ENCODE measurements at places on chromosomes 13 and 19.

- DNase-seq, result peak; percentile 38
Observed at GRCh38 chr13:73870036-73870741, 264.0 kb downstream of the KLF12 start.

- DNase-seq, result no peak
Observed at GRCh38 chr19:55270172-55270942, 9.6 kb downstream of the HSPBP1 start.

DNA sequence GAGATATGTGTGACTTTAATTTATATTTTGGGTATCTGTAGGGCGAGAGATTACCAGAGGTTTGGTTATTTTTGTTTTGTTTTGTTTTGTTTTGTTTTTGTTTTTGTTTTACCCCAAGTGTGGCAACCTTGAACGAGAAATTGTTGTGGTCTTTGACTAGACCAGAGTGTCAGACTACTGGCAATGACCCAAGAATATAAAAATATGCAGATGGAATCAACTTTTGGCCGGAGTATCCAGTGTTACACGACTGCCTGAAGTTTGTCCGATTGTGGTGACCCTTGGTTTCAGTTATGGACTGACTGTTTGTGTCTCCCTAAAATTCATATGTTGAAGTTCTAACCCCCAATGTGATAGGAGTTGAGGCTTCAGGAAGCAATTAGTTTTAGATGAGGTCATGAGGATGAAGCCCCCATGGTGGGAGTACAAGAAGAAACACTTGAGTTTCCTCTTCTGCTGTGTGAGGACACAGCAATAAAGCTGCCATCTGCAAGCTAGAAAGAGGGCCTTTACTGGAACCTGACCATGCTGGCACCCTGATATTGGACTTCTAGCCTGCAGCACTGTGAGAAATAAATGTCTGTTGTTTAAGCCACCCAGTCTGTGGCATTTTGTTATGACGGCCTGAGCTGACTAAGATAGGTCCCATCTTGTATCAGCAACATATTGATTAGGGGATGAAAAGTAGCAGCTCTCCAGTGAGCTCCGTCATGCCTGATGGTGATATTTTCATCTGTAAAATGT is 261.7 kb downstream of the MTUS2 start:
- no peak for DNase-seq

- DNase-seq, result peak; percentile 47
Observed at GRCh38 chr13:22357132-22357531, 686.3 kb downstream of the FGF9 start.

DNA sequence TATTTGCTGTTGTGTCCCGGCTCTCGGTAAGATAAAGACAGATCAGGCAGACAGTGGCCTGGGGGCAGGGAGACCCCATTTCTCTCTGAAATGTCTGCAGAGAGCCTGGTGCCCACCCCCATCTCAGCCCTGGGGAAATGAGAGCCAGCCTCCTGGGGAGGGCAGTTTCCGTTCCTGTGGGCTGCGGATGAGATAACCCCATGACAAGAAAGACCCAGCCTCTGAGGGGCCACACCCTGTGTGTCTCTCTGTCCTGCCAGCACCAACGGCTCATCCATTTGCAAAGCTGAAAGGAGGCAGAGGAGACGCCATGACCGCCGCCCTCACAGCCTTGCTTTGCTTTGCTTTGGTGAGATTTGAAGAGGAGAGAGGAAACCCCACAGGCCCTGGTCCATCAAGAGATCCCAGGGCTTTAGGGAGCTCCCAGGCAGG is 28.1 kb upstream of the KIR3DL3 start:
- DNase-seq, result no peak

GRCh38 chr13:43816401-43816889 is 29.7 kb upstream of the ENOX1 start:
- no peak for DNase-seq

DNA sequence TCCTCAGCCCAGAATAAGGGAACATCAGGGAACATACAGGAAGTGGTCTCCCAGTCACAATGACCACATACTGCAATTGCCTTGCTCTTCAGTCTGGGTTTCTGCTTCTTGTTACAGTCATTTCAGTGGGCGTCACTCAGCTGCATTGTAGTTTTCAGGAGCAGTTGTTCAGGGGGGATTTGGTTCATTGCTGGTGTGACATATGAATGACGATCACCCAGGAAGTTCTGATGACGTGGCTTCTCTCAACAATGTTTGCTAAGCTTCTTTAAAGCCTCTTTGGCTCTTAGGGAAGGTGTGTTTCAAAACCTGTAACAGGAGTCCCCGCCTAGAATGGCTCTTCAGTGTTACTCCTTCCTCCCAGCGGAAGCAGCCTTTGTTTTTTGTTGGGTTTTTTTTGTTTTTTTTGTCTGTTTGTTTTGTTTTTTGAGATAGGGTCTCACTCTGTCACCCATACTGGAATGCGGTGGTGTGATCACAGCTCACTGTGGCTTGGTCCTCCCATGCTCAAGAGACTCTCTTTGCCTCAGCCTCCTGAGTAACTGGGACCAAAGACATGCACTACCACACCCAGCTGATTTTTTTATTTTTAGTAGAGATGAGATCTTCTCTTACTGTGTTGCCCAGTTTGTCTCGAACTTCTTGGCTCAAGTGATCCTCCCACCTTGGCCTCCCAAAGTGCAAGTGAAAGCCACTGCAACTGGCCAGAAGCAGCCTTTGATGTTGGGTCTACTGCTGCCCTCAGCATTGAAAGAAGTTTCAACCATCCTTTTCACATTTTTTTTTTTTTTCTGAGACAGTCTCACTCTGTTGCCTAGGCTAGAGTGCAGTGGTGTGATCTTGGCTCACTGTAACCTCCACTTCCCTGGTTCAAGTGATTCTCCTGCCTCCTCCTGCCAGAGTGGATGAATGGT is 1.4 kb upstream of the SCEL start:
- DNase-seq, result peak; percentile 51

GRCh38 chr13:80312967-80313366 is 28.0 kb downstream of the SPRY2 start:
- DNase-seq, result peak; percentile 28

DNA sequence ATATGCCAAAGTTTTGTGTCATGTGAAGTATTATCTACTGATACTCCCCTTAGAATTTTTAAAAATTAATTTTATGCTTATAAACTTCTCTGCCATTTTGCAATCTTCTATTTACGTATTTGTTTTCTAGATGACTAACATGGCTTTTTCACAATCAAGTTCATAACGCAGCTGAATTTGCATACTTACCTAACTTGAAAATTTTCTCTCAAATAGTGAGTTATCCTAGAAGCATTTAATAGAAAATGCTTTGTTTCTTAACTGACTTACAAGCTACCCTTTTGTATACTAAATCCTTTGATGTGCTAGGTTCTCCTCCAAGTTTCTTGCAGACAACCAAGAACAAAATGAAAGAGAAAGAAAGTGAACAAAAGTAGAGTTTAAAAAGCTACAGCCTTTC is 683.5 kb downstream of the LIG4 start:
- DNase-seq, result no peak

- peak; percentile 84 for DNase-seq
Observed at GRCh38 chr13:36685927-36686326, 12.1 kb downstream of the SERTM1 start.

DNA sequence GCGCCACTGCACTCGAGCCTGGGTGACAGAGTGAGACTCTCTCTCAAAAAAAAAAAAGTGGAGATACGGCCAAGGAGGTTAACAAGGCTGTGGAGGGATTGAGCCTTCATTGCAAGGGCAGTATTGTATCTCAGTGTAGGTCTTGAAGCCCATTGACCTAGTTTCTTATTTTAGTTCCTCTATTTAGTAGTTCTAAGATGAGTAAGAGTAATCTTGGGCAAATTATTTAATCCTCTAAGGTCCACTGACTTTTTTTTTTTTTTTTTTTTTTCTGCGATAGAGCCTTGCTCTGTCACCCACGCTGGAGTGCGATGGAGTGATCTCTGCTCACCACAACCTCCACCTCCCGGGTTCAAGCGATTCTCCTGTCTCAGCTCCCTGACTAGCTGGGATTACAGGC is 14.3 kb upstream of the ILF3 start:
- DNase-seq, result no peak

DNA sequence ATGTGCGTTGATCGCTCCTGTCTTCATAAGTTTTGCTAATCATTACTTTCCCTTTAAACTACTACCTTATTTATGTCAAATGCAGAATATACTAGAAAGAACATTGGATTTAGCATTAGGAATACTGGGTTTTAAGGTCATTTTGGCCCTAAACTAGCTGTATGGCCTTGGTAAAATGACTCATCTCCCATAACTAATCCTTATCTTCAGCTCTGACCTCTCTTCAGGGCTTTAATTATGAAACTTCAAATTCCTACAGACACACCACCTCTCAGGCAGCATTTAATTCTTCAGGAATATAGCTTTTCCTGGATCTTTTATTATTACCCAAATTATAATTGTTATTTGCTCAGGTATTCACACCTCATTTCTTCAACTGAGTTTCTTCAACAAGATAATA is 121.2 kb downstream of the STARD13 start:
- DNase-seq, result no peak

DNA sequence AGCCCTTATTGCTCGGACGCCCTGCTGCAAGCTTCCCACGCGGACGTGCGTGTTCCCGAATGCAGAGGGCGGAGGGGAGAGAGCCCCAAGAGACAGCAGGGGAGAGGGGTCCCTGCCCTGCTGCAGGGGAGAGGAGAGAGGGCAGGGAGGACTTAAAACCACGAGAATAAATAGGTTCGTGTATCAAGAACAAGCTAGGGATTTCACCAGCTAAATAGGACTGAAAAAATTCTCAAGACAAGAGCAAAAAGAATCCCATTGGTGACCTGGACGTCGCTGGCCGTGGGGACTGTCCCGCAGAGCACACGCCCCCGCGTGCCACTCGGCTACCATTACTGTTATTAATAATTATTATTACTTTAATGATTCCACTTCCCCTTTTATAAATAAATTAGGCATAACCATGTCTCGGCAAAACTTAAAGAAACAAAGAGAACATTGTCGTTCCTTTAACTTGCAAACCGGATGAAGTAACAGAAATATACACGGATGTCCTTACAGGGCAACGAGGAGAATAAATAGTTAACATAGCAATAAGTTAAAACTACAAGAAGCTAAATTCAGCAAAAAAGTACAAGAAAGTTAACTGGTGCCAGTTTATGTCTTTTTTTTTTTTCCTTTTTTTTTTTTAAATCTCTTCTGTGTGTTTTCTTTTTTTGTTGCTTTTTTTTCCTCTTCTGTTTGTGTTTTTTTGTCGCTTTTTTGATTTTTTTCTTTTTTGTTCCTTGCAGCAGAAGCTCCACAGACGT is 16.6 kb downstream of the PRKCSH start:
- DNase-seq, result no peak

DNA sequence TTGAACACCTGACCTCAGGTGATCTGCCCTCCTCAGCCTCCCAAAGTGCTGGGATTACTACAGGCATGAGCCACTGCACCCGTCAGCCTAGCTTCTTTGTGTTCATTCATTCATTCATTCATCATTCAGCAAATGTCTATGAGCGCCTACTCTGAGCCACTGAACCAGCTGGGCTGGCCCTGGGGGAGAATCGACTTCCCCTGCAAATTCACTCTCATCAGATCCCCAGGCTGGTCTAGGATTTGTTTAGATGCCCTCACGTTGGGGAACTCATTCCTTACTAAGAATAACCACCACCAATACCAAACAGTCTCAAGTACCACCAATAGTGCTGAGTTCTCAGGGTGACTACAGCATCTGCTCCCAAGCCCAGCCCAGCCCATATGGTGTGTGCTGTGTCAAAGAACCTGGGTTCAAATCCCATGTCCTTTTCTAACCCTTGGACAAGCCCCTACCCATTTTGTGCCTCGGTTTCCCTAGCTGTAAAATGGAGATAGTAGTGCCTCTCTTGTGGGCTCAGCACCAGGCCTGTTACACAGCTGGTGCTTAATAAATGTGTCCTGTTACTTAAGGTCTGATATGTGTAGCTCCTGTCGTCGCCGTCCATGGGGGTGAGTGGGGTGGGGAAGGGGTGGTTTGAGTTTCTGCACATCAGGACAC is 16.8 kb downstream of the NRTN start:
- no peak for DNase-seq

DNA sequence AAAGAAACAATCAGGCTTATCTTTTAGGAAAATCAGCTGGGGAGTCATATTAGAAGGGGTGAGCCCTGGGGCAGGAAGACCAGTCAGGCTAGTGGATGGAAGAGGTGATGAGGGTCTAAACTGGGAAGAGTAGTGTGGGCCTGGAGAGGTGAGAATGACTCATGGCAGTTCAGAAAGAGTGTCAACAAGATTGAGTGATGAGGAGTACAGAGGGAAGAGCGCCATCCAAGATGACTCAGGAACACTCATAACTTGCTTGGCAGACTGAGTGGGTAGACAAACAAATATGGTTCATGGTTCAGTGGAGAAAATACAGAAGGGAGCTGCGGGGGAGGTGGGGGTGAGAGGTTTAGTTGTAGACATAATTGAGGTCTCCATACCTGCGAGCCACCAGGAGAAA is 17.3 kb upstream of the CLDN10 start:
- peak; percentile 92 for DNase-seq

DNA sequence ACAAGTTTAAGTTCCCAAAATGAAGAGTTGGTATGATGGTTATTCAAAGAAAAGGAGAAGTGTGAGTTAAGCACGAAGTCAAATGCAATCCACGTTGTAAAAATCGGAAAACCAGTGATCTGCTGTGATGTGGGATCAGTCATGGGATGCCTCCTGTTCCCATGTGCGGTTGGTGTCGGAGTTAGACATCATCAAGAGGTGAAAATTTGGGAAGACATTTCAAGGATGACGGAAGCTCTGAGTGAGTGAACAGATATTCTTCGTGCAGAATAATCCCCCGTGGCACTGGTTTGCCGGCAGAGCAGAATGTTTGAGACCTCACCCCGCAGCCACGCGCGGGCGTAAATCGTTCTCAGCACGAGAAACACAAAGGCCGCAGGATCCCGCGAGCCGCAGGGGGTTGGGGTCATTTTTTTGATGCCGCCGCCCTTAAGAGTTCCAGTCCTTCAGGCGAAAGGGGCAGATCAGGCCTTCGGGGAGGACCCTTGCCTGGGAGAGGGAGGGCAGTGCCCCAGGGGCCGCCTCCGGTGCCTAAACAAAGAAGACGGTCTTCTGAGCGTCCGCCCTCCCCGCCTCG is 13.7 kb upstream of the SOX1 start:
- no peak for DNase-seq

DNA sequence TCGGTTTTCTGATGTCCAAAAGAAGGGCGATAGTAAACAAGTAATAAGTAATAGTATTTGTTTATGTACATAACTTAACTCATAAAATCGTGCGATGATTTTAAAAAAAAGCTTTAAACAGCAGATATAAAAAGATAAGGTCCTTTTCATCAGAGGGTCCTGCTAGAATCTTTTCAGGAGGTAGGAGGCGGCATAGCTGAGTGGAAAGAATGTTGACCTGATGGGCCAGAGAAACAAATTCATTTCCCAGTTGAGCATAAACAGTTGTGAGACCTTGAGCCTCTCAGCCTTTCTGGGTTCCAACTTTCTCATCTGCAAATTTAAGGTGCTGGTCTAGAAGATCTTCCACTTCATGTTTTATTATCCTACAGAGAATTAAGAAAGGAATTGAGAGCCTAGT is 173.5 kb downstream of the LACC1 start:
- no peak for DNase-seq

DNA sequence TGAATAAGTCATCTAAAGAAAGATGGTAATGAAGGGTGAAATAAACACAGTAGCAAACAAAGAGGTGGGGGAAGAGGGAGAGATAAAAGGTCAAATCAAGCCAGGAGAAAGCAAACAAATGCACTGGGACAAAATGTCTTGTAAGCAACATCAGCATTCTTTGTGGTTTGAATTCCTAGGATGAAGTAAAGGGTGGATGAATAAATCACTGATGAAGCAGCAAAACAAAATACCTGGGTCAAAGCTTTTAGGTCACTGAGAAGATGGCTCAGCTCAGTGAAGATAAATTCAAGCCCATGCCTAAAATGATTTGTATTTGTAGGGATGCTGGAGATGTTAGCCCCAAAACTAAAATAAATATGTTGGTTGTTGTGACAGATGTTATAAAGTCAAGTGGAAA is 86.5 kb upstream of the FBXL3 start:
- DNase-seq, result no peak

Data from fibroblast of lung (primary cell).